ENCODE measurements at places on chromosomes 12 and 14. TPM values are rescaled to one million over a fixed set of nuclear protein-coding genes. Genes with fewer than 3 reads are reported as not detected.

The C14orf180 gene
- total RNA-seq, result not detected

The SLC6A12 gene
- not detected for total RNA-seq

The PPFIA2 gene
- total RNA-seq, result 1.8 TPM

The APOLD1 gene
- 2.8 TPM for total RNA-seq

The CLECL1 gene
- not detected for total RNA-seq

The NR1H4 gene
- not detected for total RNA-seq

The GPR137C gene
- 0.20 TPM for total RNA-seq

The RTL1 gene
- 0.07 TPM for total RNA-seq

The TCL1B gene
- total RNA-seq, result not detected

The LRCOL1 gene
- total RNA-seq, result not detected

The DPY19L2 gene
- total RNA-seq, result 2.4 TPM

The OR4L1 gene
- not detected for total RNA-seq

The CIROP gene
- total RNA-seq, result not detected

The PLEKHH1 gene
- 4.3 TPM for total RNA-seq

The SMOC1 gene
- 0.97 TPM for total RNA-seq

The NTS gene
- total RNA-seq, result 0.56 TPM
